ENCODE measurements at places on chromosomes 3 and 15.

- DNase-seq: no peak
These were observed 1.1 kb downstream of the RIOX2 start for GRCh38 chr3:97970956-97971620.

DNA sequence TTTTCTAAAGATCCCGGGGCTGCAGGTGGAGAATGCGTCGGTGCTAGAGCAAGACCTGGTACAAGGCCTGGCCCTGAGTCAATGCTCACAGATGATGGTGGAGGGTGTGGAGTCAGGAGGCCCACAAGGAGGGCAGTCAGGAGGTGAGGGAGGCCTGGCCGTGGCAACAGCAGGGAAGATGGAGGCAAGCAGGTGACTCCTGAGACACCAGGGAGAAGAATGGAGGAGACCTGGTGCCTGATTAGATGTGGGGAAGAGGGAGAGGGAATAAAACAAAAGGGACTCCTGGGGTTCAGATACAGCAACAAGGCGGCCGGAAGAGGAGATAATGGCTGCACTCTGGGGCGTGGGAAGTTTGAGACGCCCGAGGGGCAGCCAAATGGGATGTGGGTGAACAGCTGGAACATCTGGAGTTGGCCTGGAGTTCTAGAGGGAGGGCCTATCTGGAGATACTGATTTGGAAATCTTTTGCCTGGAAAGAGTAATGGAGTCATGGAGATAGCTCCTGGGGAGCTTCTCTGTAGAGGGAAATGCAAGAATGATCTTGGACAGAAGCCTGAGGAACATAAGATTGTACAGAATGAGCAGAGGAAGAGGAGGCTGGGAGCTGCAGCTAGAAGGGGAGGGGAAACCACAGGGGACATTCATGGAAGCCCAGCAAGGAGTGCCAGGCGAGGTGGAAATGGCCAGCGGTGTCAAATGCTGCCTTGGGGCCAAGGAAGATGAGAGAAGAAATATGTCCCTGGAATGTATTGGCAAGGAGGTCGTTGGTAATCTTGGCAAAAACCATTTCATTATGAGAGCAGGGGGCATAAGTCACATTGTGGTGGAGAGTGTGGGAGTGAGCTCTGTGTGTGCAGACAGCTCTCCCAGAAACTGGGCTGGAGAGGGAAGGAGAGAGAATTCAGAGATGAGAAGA, 67.5 kb upstream of the CORO2B start:
- DNase-seq: no peak

DNA sequence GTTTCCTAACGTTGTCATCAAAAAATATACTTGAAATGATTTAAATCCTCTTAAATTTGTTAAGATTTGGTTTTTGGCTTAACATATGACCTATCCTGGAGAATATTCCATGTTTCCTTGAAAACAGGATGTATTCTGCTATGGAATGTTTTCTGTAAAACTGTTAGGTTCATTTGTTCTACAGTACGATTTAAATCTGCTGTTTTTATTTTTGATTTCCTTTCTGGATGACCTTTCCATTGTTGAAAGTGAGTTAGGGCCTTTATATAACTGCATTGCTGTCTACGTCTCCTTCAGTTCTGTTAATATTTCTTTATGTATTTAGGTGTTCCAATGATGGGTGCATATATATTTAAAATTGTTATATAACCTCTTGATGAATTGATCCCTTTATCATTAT, 465.3 kb upstream of the ALCAM start:
- DNase-seq: no peak

GRCh38 chr3:123357275-123357674, 91.6 kb downstream of the ADCY5 start:
- DNase-seq: no peak

GRCh38 chr3:45790596-45790995, 5.7 kb downstream of the SLC6A20 start:
- DNase-seq: no peak

- DNase-seq: no peak
These were observed 44.6 kb downstream of the SLC6A20 start for GRCh38 chr3:45751537-45752242.

GRCh38 chr3:62101488-62101887, 271.9 kb downstream of the FEZF2 start:
- DNase-seq: no peak

DNA sequence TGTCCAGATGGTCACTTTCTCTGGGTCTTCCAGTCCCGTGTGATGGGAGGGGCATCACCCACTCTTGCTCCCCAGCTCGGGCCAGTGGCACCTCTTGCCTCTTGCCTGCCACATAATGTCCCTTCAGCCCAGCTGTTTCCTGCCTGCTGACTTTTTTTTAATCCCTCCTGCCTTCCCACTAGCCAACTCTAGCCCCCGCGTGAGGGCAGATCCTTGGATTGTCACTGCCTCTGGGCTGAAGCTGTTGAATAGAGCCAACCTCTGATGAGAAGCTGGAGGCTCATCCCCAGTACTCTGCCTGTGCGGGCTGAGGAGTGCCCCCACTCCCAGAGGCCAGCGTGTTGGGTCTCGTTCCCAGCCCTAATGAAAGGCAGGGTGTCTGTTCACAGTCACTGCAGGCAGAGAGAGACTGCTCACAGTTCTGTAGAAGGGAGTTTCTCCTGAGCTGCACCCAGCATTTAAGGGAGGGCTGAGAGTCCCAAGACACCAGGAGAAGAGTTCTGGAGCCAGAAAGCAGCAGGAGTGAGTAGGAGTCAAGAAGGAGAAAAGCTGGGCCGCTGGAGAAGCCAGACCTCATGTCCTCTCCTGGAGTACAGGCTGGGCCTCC, 30.1 kb upstream of the TIMP4 start:
- DNase-seq: no peak

GRCh38 chr3:12884790-12885582, 43.6 kb upstream of the RPL32 start:
- DNase-seq: no peak

DNA sequence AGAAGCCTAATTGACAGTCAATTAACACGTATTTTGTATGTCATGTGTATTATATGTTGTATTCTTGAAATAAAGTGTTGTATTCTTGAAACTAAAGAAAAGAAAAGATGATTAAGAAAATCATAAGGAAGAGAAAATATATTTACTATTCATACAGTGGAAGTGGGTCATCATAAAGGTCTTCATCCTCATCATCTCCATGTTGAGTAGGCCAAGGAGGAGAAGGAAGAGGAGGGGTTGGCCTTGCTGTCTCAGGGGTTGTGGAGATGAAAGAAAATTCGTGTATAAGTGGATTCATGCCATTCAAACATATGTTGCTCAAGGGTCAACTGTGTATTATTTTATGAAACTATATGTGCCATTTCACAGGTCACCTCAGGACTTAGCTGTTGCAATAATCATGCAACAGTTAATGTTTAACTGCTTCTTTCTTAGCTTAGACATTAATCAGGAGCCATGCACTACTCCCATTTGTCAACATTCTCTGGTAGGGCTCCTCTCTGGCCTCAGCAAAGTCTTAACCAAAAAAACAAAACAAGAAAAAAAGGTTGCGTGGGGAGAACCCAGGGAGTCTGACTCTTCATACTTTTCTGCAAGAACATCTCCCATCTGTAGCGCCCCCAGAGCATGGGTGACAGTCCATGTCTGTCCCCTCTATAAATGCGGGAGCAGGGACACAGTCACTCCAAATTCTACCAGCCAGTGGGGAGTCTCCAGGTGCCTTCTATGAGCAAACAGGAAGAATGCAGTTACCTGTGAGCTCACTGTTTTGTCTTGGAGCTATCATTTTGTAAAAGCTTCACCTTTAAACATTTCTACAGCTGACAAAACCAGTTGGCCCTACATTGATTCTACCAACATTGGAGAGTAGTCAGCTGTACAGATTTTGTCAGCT, 19.9 kb upstream of the LRRC2 start:
- no peak for DNase-seq

DNA sequence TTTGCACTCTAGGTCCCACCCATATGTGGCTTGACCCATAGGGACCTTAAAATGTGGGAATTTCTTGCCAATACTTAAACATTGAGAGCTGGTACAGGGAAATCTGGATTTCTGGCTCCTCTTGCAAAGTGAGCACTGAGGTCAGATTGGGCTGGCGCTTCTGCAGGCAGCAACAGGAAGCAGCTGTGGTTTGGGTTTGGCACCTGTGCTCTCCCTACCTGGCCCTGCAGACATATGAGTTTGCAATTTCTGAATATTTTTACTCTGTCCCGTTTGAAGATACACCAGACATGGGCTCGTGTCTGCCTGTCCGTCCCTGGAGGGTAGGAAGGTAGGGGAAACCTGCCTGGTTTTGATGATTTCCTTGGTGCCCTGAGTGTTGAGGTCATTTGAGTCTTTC, 74.8 kb upstream of the SEC13 start:
- DNase-seq: no peak

GRCh38 chr3:141764986-141765385, 1.8 kb downstream of the GRK7 start:
- DNase-seq: no peak

DNA sequence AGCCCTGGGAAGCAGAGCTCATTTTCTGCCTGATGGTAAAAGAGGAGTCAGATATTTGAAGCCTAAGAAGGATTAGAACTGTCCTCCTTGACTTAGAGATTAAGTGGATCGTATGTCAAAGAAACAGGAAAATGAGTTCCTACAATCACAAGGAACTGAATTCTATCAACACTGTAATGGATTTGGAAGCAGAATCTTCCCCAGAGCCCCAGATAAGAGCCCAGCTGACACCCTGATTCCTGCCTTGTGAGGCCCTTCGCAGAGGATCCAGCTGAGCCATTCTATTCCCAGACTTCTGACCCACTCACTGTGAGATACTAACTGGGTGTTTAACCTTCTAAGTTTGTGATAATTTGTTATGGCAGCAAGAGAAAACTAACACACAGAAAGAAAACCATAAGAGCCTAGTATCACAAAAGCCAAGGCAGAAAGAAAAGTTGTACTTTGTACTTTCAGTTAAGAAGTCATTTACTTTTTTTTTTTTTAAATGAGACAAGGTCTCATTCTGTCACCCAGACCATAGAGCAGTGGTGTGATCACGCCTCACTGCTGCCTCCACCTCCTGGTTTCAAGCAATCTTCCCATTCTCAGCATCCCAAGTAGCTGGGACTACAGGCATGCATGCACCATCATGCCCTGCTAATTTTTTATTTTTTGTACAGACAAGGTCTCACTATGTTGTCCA, 61.1 kb upstream of the ZBTB20 start:
- no peak for DNase-seq

DNA sequence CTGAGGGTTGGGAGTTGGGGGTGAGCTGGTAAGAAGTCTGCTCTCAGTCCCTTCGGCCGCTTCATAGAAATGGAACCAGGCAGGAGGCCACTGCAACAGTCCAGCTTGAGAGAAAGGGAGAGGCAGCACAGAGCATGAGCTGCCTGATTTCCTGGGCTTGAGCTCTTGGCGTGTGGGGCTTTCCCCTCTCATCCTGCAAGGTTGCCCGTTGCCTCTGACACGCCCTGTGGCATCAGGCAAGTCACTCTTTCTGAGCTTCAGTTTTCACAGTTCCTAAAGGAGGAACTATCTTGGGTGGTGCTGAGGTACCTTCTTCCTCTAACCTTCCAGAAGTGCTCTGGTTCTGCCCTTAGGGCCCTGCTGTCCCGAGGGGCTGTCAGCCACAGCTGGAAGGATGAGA, 4.9 kb downstream of the MESP2 start:
- DNase-seq: no peak
